ENCODE measurements at places on chromosomes 1 and 21. TPM values are rescaled to one million over a fixed set of nuclear protein-coding genes. Genes with fewer than 3 reads are reported as not detected.

The FUBP1 gene
- 67.3 TPM for total RNA-seq

The FCRL4 gene
- not detected for total RNA-seq

The CNIH4 gene
- total RNA-seq, result 42.8 TPM

DNA sequence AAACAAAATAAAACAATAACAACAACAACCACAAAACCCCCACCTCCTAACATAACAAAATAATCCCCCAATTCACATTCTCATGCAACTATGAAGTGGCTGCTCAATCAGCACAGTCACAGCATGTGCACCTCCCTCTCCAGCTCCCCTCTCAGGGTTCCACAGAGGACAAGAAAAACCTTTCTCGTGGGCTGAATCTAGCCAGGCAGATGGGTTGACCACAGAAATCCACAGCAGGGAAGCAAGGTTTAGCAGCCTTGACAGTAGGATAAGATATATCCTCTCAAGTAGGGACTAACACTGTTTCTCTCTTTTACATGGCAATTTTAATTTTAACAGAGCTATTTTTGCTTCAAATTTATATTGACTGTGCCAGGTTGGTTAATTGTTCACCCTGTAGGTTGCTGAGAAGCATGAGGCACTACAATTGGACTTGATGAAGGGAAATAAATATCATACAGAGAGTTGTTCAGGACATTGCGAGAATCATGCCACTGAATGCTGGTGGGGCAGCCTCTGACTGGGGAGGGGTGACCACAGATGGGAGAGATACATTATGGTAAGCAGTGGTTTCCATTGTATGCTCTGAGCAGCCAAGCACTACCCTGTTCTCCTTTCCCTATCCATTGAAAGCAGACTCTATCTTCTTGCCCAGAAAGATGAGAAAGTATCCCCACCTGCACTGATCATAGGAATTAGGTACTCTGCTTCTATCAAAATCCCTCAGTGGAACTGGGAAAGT, 535.1 kb downstream of the DPYD start:
- no peak for DNase-seq

DNA sequence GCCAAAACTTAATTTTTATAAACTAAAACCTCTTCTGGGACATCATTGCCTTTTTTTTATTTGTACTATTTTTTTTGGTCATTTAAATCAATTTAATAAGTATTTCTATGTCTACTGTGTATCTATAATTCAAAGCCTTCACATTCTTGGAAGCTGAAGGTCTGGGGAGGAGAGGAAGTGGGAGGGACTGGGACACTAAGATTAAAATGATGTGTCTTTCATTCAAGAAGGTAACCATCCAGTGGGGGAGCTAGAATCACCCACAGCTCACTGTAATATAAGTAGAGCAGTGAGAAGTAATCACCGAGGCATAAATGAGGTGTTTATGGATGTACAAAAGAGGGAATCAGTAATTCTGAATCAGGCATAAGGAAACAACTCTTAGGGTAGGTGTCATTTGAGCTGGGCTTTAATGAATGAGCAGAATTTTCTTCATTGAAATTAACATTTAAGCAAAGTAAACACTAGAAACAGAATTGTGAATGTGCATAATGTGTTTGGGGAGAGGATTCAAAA, 52.8 kb downstream of the PTGER3 start:
- no peak for DNase-seq

GRCh38 chr21:43805275-43805800, 16.0 kb downstream of the RRP1 start:
- no peak for DNase-seq

DNA sequence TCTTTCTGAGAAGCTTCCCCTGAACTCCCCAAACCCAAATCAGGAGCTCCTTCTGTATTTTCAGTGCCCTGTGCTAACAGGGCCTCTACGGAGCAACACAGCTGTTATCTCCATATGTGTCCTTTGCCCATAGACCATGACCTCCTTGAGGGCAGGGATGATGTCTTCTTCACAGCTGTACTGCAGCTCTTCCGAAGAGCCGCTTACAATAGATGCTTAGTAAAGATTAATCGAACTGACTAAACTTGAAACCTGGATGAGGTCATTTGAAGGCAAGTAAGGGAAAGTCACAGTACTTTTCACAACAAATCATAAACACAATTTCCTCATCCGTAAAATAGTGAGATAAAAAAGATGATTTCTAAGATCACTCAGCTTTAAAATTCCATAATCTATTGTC, 4.4 kb upstream of the KCNN3 start:
- DNase-seq, result peak; percentile 15

DNA sequence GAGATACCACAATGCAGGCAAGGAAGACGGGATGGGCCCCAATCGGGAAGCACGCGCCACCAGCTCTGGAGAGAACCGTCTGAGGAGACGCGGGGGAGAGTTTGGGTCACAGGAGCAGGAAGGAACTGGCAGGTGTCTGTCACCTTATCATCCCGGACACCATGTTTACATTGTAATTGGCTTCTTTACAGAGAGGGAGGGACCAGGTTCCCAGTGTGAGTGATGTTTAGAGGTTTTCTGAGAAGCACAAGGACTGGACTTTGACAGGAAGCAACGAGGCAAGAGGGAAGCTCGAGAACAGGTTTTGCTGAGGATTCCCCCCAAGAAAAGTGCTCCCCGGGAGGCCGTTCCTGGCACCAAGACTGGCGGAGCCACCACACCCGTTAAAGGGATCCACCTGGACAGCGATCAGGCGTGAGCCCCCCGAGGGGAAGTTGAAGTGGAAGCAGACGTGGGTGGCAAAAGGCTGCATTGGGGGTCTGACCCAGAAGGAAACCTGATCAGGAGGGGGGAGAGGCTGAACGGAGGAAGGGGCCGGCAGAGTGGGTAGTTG, 957 bp downstream of the EPS15 start:
- DNase-seq, result peak; percentile 68

GRCh38 chr1:109687641-109688499, at the start of gene GSTM1:
Gene GSTM1 (plus strand): TSS chr1:109687817. CDS start chr1:109687874, 57 bp downstream.
- DNase-seq, result peak; percentile 90

DNA sequence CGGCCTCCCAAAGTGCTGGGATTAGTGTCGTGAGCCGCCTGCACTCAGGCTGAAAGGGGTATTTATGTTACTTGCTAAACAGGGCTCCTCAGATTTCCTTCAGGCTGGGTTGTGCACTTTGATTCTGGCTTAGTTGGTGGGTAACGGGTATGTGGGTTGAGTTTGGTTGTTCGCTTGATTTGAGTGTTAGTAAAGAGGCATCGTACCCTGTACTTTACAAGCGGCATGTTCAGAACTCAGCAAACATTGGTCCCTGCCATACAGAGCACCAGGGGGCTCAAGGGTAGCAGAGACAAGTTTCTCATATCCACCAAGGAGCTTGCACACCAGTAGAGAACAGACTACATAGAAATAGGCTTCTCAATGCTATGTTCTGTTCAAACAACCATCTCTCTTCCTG, 147.8 kb downstream of the PGBD5 start:
- no peak for DNase-seq

- peak; percentile 83 for DNase-seq
Observed at GRCh38 chr1:110619412-110620249, 13.5 kb upstream of the KCNA2 start.

- DNase-seq, result peak; percentile 94
Observed at GRCh38 chr21:44949779-44950198, 10.0 kb downstream of the SLX9 start.
